ENCODE measurements at places on chromosomes 7 and 10.

GRCh38 chr7:31234836-31235605, 105.5 kb downstream of the NEUROD6 start:
- no peak for DNase-seq

DNA sequence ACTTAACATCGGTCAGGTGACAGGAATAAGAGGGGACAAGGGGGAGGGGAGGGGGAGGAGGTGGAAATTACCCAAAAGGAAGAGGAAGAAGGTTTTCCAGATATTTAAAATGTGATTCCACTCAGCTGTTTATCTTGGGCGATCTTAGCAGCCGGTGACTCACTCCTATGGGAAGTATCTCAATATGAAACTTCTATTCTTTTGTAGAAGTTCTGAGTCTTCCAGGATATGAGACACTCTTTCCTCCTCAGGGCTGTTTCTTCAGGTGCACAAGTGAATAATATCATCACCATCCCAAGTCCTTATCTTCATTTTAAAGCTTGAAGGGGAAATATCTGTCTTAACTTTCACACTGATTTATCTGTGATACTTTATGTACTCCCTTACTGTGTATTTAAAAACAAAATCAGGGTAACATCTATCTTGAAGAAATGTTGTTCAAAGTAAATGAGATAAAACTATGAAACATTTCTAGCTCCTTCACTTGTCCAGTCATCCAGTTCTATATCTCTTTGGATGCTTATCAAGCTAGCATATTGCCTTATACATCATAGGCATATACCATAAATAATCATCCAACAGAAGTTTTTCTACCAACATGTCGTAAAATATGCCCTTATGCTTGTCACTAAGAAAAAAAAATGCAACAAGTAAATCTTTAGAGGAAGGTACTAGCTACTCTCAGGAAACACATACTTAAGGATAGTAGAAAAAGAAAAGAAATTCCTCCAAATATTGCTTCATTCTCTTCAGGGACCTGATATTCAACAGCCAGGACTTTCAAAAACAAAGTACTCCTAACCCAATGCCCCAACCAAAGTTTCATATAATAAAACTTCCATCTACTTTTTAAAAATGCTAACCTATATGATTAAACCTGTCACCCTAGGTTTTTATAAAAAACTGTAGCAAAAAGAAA, 13.7 kb downstream of the DOCK4 start:
- DNase-seq = no peak

- peak; percentile 86 for DNase-seq
Measured at GRCh38 chr7:101363734-101364374, 1.2 kb downstream of the COL26A1 start.

GRCh38 chr10:92993699-92994272, 66.8 kb upstream of the CYP26C1 start:
- DNase-seq = peak; percentile 89

GRCh38 chr7:105830405-105831301, 45.7 kb downstream of the ATXN7L1 start:
- DNase-seq = no peak

- DNase-seq = no peak
Measured at GRCh38 chr7:35969066-35969465, 168.2 kb downstream of the SEPTIN7 start.

DNA sequence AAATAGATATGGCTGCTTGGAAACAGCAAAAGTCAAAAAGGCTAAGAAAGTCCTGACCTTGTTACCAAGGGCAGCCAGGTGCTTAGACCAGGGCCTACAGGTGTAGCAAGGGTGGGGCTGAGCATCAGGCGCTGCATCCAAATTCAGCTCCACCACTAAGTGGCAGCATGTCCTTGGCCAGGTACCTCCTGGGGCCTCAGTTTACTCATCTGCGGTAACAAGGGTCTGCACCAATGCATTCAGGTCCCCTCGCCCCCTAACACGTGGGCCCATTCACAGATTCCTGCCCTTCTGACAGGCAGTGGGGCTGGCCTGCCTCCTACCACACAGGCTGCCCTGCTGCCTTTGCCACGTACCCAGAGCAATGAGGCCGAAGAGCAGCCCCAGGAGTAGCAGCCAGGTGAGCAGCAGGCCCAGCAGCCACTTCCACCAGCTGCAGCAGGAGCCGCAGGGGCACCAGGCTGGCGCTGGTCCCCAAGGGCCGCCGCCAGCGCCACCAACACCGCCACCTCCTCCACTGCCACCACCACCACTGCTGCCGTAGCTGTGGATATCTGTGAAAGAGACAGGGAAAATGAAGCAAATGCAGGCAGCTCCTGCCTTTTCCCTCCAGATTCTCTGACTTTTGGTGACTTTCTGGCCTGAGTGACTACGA, 28.9 kb downstream of the COL17A1 start:
- DNase-seq = no peak

GRCh38 chr10:43803791-43804190, 155.1 kb upstream of the ZNF32 start:
- no peak for DNase-seq

- DNase-seq = no peak
Measured at GRCh38 chr7:77697535-77697831, 1.2 kb downstream of the RSBN1L start.

GRCh38 chr10:128480601-128481000, 354.4 kb upstream of the MKI67 start:
- no peak for DNase-seq

DNA sequence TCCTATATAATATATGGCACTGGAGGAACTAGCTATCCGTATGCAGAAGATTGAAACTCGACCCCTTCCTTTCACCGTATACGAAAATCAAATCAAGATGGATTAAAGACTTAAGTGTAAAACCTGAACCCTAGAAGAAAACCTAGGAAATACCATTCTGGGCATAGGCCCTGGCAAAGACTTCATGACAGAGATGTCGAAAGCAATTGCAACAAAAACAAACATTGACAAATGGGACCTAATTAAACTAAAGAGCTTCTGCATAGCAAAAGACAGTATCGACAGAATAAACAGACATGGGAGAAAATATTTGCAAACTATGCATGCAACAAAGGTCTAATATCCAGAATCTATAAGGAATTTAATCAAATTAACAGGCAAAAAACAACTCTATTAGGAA, 61.4 kb upstream of the HDAC9 start:
- no peak for DNase-seq

- peak; percentile 63 for DNase-seq
Measured at GRCh38 chr10:13528875-13529713, at the start of gene BEND7. Gene BEND7 (minus strand): TSS chr10:13529014. CDS start chr10:13528533, 481 bp downstream.

DNA sequence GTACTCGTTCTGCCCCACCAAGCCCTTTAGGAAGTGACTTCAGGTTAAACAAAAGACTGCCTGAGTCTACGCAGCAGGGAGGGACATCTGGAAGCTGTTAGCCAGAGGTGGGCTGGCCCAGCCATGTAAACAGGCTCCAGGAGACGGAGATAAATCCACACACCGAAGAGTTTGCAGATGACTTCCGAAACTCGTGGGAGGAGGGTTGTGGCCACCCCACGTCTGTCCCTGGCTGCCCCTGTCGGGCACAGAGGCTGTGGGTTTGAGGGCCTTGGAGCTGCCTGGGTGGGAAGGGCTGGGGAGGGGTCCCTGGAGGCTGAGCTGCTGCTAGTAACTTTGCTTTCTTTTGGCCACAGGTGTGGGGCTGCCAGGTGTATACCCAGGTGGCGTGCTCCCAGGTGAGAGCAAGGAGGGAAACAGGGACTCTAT, 15.6 kb downstream of the ELN start:
- no peak for DNase-seq

- DNase-seq = no peak
Measured at GRCh38 chr7:44383566-44383965, 58.2 kb upstream of the CAMK2B start.

DNA sequence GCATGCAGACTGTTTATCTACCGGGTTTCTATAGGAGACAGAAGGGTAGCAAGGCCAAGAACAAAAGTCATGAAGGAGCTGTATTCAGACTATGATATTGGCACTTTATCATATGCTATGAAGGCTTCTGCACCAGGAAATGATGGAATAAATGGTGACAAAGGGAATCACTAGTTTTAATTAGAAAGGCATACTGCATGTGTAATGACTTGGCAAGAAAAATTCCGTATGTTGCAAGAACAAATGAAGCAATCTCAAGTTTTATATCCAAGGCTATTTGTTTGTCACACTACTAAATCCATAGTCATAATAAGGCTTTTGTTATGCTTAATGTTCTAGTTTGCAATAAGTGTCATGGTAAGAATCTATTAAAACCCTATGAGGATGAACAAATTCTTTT, 230.9 kb downstream of the ZEB1 start:
- DNase-seq = no peak

- DNase-seq = no peak
Measured at GRCh38 chr10:35460852-35461460, 124.6 kb downstream of the CCNY start.

DNA sequence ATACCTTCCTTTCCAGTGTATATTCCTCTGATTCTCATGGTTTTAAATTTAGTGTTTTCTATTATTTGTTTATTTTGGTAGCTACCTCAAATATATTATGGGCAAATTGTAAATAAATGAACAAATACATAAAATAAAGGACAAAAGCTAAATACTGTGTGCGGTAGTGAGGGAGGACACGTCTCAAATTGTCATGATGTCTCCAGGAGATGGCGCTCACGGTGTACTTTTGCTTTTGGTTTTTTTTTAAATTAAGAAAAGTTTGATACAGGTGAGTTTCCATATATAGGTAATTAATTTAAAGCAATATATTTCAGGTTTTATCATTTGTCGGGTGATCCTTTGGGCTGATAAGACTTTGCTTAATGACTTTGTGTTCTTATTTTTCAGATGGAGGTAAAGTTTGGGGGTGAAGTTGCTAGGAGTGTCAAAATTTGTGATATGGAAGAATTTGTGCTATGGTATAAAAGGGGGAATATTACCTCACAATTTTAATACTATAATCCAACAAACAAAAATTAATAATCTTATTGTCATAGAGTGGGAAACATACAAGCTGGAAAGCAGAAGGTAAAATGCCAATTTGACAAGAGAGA, 68.4 kb upstream of the TMEM229A start:
- peak; percentile 5 for DNase-seq

GRCh38 chr7:113487925-113488731, 369.8 kb upstream of the SMIM30 start:
- no peak for DNase-seq

GRCh38 chr10:92045641-92046106, 122.1 kb downstream of the BTAF1 start:
- no peak for DNase-seq

- DNase-seq = no peak
Measured at GRCh38 chr10:97999066-97999922, 31.1 kb downstream of the CRTAC1 start.

DNA sequence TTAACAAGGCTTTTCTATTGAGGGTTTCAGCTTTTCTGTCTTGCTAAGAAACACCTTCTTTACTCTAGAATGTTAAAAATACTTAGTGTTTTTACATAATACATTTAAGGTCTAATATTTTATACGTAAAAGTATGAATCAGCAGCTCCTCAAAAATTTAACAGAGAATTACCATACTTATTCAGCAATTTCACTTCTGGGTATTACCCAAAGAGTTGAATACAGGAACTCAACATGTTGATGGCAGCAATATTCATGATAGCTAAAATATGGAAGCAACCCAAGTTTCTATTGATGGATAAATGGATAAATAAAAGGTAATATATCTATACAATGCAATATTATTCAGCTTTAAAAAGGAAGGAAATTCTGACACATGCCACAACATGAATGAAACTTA, 9.7 kb upstream of the OR13A1 start:
- no peak for DNase-seq

DNA sequence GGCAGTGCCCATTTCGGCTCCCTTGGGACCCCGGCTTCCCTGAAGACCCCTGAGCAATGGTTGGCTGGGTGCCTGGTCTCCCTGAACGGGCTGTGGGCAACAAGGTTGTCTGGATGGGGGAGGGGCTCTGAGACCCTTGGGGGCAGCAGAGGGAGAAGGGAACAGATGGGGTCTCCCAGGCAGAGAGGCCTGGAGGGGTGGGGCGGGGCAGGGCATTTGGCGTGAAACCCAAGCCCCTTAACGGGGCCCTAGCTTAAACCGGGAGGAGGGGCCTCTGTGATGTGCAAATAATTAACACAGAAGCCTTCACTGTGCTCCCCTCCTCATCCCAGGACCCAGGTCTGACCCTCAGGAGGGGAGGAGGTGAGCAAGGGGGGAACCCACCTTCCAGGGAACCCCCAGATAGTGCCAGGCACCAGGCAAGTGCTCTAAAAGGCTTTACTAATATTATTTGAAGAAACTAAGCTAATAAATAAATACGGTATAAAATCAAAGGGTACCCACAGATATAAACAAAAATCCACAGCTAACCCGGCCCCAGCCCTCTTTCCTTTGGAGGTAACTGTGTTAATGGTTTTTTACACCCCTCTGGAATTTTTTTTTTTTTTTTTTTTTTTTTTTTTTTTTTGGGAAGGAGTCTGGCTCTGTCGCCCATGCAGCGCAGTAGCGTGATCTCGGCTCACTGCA, 170.8 kb downstream of the RNF216 start:
- no peak for DNase-seq

- no peak for DNase-seq
Measured at GRCh38 chr7:36985866-36986400, 261.6 kb upstream of the AOAH start.

- peak; percentile 62 for DNase-seq
Measured at GRCh38 chr10:28400176-28400575, 97.3 kb upstream of the MPP7 start.

- DNase-seq = no peak
Measured at GRCh38 chr7:120995654-120996053, 7.1 kb downstream of the CPED1 start.

- DNase-seq = no peak
Measured at GRCh38 chr10:102701272-102701671, 12.9 kb downstream of the ARL3 start.

- DNase-seq = no peak
Measured at GRCh38 chr7:29306319-29306991, 111.9 kb downstream of the CHN2 start.

DNA sequence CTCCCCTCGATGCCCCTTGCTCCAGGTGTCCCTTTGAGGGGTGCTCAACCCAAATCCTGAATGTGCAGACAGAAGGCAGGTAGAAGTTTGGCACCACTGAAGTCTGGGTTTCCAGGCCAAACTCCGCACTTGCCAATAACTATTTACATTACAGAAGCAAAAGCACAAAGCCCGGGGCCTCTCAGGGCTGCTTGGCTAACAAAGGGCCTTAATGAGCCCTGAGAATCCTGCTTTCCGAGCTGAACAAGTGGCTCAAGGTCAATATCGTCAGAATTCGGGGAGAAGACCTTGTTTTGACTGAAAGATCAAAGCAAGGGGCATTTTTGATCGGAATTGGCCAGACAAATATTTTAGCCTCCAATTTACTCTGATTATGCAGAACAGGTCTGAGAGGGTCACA, 189.9 kb downstream of the HERPUD2 start:
- no peak for DNase-seq

DNA sequence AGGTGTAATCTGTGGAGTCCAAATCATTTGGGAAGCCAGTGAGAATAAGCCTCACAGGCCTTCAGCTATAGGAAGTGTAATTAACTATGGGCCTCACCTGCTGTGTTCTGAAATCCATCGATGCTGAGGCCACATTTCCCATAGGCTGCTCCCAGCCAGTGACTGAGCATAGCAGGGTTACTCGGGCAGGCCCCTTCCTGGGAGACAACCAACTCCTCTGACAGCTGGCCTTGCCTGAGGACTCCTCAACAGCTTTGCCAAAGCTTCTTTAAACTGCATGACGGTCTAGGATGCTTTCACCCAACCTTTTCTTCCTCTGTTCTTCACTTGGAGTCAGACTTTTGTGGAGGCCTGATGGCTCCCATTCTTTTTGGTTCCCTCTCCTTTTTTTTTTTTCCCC, 63.8 kb upstream of the SMNDC1 start:
- no peak for DNase-seq

GRCh38 chr10:75616874-75617478, 185.6 kb downstream of the LRMDA start:
- DNase-seq = no peak

- peak; percentile 45 for DNase-seq
Measured at GRCh38 chr7:93218997-93219827, 7.1 kb downstream of the HEPACAM2 start.
